ENCODE measurements at places on chromosomes 4 and X.

- H3K27ac ChIP-seq, result peak overlapping the region; percentile 42
- no peaks in the 10 kb centered on the region for H3K36me3 ChIP-seq
- no peak for DNase-seq
- H3K4me1 ChIP-seq, result no peaks in the 10 kb centered on the region
Observed at GRCh38 chrX:19991350-19991718, 473 bp upstream of the BCLAF3 start.

GRCh38 chrX:386239-386767 lies 404 bp downstream of the PPP2R3B start:
- H3K27ac ChIP-seq, result peak overlapping the region; percentile 100
- no peak for DNase-seq
- H3K36me3 ChIP-seq, result no peaks in the 10 kb centered on the region

GRCh38 chr4:152106113-152106763 lies 345.4 kb upstream of the GATB start:
- no peak overlapping the region for H3K27ac ChIP-seq
- H3K4me3 ChIP-seq, result no peak overlapping the region
- H3K4me1 ChIP-seq, result peaks cover 7% of the 10 kb centered on the region
- no peaks in the 10 kb centered on the region for H3K27me3 ChIP-seq

GRCh38 chr4:46994007-46994405 lies 625 bp upstream of the GABRA4 start:
- peaks cover 10% of the 10 kb centered on the region for H3K4me1 ChIP-seq
- H3K36me3 ChIP-seq, result no peaks in the 10 kb centered on the region
- no peak overlapping the region for H3K27ac ChIP-seq
- DNase-seq, result no peak

- no peak for DNase-seq
- H3K27me3 ChIP-seq, result no peaks in the 10 kb centered on the region
- H3K36me3 ChIP-seq, result no peaks in the 10 kb centered on the region
- no peak overlapping the region for H3K27ac ChIP-seq
- no peak overlapping the region for H3K4me3 ChIP-seq
Observed at GRCh38 chrX:134241960-134242619, 5.1 kb downstream of the CCDC160 start.

DNA sequence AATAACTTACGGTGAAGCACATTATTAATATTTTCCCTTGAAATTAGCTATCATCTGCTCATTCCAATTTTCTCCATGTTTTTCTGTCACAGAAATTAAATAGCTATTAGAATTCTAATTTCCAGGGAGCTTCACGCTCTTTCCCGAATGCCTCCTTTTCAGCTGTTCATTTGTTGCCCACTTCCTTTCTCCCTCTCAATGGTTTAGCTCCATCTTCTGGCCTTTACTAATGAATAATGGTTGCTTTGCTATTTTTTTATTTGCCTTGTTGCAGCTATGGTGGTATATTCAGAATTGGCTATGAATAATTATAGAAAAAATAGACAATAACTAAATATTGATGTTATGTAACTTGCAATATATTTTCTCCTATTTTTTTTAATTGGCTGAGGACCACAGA lies 70.5 kb downstream of the GRIA2 start:
- H3K4me3 ChIP-seq, result no peak overlapping the region
- no peak for DNase-seq
- H3K36me3 ChIP-seq, result no peaks in the 10 kb centered on the region
- no peak overlapping the region for H3K27ac ChIP-seq

DNA sequence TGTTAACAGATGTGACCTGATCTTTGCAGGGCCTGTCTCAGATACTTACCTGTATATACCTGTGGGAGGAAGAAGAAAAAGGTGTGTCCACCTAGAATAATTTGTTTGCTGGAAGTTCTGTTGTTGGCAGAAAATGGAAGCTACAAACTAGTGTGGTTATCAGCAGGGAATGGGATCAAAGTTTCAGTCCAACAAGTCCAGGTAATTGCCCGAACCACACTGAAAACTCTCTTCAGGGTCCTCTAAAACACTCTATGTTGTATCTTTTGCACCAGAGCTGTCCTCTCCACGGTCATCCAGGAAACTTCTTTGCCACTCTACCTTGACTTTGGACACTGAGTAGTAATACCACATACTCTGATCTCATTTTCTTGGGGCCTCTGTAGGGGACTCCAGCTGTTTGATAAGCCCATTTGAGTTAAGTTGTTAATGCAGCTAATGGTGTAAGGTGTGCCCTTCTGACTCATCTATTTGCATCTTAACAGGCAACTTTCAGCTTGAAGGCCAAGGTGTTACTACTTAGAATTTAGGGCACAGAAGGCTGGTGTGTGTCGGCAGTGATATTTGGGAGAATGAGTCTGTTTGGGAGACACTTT lies 38.7 kb upstream of the GATB start:
- no peak overlapping the region for H3K4me3 ChIP-seq
- no peaks in the 10 kb centered on the region for H3K36me3 ChIP-seq
- DNase-seq, result no peak

DNA sequence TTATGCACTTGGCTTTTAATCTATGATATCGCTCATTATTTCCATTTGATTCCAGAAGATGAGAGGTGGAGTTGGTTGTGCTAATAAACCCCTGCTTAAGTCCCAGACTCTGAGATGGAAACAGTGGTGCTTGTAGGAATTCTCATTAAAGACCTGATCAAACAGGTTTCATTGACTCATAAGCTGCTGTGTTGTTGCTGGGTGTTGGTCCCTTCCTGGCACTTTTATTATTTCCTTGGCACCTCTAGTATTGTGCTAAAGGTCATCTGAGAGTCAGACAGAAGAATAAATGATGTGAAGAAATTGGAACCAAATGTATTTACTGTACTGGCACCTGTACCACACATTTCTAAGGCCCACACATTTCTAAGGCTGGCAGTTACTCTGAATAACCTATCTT lies 544.7 kb upstream of the NR3C2 start:
- H3K4me1 ChIP-seq, result no peaks in the 10 kb centered on the region
- H3K4me3 ChIP-seq, result no peak overlapping the region
- DNase-seq, result no peak

GRCh38 chr4:7426525-7427171 lies 8.1 kb downstream of the PSAPL1 start:
- DNase-seq, result peak; percentile 56
- H3K4me3 ChIP-seq, result no peak overlapping the region
- no peaks in the 10 kb centered on the region for H3K27me3 ChIP-seq
- H3K27ac ChIP-seq, result no peak overlapping the region
- H3K4me1 ChIP-seq, result no peaks in the 10 kb centered on the region

- no peak for DNase-seq
- H3K4me3 ChIP-seq, result no peak overlapping the region
- no peaks in the 10 kb centered on the region for H3K27me3 ChIP-seq
- no peaks in the 10 kb centered on the region for H3K4me1 ChIP-seq
- H3K27ac ChIP-seq, result no peak overlapping the region
Observed at GRCh38 chr4:144910723-144911122, 187.3 kb downstream of the ANAPC10 start.

- H3K36me3 ChIP-seq, result no peaks in the 10 kb centered on the region
- H3K27ac ChIP-seq, result no peak overlapping the region
- DNase-seq, result no peak
Observed at GRCh38 chrX:34790026-34790425, 132.9 kb upstream of the TMEM47 start.

DNA sequence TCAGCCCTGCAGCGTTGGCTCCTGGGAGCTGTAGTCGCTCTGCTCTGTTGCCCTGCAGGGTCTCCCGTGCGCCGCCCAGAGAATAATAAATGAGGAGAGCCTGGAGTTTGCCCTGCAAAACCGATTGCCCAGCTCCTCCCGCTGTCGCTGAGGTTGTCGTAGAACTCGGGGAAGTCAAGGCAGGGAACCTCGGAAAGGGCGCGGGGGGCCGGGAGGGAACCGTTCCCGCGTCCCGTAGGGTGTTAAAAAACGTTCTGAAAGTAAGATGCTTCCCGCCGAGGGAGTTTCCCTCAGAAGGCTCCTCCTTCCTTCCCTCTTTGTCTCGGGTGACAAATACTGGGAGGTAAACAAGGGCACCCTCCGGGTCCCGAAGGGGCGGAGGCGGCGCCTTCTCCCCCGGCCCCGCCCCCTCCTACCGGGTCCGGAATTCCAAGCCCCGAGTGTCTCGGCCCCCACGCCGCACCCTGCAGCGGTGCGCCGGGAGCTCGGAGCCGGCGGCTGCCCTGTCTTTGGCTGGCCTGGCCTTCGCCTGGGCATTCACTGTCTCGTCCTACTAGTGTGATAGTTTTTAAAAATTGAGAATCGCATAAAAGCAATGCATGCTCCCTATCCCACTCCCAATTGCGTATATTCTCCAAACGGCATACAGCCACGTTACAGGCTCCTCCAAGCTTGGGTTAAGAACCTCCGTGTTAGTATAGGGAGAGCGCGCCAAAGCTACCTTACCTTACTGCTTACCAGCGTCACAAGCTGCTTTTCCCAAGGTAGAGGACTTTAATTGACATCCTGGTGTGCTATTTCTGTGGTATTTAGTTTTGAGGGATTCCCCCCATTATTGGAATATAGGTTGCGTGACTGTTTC lies 964 bp upstream of the HMGB2 start:
- H3K4me1 ChIP-seq, result peaks cover 21% of the 10 kb centered on the region
- H3K27me3 ChIP-seq, result no peaks in the 10 kb centered on the region
- DNase-seq, result peak; percentile 79
- H3K4me3 ChIP-seq, result peak overlapping the region; percentile 82

DNA sequence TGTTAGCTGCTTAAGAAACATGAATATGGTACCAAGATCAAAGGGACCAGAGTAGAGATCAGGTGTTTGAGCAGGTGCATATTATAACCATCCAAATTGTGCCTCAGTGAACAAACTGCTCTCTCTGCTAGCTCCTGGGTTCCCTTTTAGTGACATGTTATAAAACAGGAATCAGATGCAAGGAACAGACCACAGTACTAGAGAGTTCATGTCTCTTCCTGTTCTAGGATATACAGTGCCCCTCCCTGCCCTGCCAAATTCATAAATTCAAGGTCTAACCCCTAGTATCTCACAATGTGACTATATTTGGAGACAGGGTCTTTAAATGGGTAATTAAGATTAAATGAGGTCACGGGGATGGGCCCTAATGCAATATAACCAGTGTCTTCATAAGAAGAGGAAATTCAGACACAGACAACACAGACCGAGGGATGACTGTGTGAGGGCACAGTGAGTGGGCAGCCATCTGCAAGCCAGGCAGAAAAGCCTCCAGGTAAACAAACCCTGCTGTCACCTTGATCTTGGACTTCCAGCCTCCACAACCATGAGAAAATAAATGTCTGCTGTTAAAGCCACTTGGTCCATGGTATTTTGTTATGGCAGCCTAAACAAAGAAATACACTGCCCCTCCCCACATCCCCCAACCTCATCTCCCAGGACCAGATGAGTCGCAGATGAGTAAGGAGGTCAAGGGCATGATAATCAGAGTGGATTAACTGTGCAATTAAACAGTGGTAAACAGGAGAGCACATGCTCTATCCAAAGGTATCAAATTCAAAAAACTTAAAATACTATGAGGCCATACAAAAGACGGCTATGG lies 82.5 kb downstream of the RBM47 start:
- H3K27me3 ChIP-seq, result no peaks in the 10 kb centered on the region
- H3K27ac ChIP-seq, result no peak overlapping the region
- no peak for DNase-seq
- H3K4me1 ChIP-seq, result peaks cover 24% of the 10 kb centered on the region
- H3K36me3 ChIP-seq, result no peaks in the 10 kb centered on the region
- H3K4me3 ChIP-seq, result no peak overlapping the region

DNA sequence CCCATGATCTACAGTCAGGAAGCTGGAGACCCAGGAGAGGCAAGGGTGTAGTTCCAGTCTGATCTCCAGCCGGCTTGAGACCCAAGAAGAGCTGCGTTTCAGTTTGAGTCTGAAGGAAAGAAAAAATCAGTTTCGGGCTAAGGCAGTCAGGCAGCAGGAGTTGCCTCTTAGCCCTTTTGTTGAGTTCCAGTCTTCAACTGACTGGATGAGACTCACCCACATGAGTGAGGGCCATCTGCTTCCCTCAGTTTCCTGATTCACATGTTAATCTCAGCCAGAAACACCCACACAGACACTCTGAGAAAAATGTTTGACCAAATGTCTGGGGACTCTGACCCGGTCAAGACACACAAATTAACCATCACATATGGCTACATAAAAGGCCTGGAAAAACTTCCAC lies 73.6 kb upstream of the ELOVL6 start:
- no peak overlapping the region for H3K27ac ChIP-seq
- H3K4me1 ChIP-seq, result no peaks in the 10 kb centered on the region
- H3K4me3 ChIP-seq, result no peak overlapping the region
- no peak for DNase-seq
- no peaks in the 10 kb centered on the region for H3K36me3 ChIP-seq

DNA sequence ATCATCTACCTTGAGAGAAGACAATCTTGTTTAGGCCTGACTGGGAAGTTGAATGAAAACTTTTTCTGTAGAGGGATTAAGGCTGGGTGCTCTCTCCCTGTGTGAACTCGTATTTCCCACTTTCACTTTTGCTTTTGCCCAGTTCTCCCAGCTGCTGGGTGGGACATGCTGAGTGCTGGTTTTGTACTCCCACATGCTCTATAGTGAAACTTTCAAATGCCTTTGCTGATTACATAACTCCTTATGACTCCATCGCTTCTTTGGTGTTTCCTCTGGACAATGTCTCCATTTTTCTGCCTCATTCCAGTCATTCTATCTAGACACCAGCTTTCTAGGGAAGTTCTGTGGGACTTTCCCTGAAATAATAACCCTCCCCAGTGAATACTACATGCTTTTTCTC lies 100.5 kb downstream of the CLNK start:
- H3K36me3 ChIP-seq, result no peaks in the 10 kb centered on the region
- no peak for DNase-seq
- peaks cover 10% of the 10 kb centered on the region for H3K4me1 ChIP-seq
- H3K27me3 ChIP-seq, result peaks cover 5% of the 10 kb centered on the region

DNA sequence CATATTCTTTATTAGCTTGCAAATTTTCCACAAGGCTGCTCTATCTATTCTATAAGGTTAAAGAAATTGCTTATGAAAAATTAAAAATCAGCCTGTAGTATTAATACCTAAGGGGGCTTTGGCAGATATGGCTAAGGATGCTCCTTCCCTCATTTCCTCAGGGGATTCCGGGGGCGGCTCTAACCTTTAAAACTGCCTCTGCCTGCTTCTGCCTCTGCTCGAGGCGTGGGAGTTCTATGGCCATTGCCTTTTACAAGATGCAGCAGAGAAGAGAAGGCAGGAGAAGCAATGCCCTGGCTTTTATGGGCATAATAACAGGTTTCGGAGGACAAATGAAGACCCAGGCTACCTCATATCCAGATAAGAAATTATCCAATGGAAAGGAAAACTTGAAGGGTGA lies 8.6 kb upstream of the CDKN2AIP start:
- H3K27me3 ChIP-seq, result no peaks in the 10 kb centered on the region
- no peak overlapping the region for H3K27ac ChIP-seq
- no peaks in the 10 kb centered on the region for H3K36me3 ChIP-seq
- peaks cover 2% of the 10 kb centered on the region for H3K4me1 ChIP-seq

DNA sequence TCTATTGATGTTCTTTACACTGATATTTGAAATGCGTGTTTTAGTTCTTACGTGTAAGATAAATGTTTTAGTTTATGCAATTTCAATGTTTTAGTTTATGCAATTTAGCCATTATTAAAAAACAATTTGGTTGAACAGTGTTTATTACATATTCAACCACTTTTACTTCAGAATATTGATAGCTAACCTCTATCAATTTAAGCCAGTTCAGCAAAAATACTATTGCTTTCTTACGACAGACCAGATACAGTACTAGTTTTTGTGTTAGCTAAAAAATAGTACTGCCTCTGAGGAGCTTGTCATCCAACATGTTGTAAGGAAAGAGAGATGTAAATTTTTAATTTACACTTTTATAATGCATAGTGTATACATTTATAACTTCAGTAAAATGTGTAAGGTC lies 361.7 kb upstream of the FAT1 start:
- H3K4me1 ChIP-seq, result no peaks in the 10 kb centered on the region
- H3K27me3 ChIP-seq, result no peaks in the 10 kb centered on the region
